Myocyte (in vitro differentiated cells): ENCODE measurements at places on chromosomes 6 and 20. TPM values are rescaled to one million over a fixed set of nuclear protein-coding genes. Genes with fewer than 3 reads are reported as not detected.

DNA sequence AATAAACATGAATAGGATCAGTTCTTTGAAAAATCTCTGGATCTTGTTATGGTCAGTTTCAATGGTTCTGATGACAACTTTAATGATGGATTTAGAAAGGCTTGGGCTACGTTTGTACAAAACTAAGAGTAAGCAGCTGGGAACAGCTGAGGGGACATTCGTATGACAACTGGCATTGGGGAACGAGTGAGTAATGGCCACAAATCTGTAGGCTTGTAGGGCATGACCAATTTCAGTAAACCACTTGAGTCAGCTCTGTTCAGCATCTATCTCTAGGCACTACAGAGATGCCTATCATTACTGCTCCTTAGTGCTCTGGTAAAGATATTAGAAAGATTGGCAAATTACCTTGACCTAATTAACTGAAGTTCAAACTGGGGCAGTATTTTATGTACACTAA, 1375.6 kb downstream of the EPHA7 start:
- DNase-seq: peak; percentile 78

DNA sequence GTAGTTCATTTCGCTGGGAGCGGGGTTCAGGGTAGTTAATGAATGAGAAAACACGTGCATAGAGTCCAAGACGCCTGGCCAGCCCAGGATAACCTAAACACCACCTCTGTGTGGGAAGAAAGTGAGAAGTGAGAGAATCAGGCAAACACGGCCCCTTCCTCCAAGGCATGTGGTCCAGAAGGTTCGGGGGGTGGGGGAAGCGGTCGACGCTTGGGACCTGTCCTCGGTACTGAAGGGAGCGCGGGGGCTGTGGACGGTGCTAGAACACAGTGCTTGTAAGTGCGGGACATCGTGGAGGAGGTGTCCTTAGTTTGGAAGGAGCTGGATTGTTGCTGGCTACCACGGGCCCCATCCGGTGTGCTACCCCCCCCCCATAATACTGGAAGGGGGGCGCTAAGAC, 1.7 kb upstream of the VSTM2L start:
- no peak for DNase-seq

Gene IL17A
- not detected in 2 replicates for total RNA-seq

Gene LAMP5
- 0.99 and 2.0 TPM in 2 replicates for total RNA-seq

Gene SNAI1
- 0.72 and 1.8 TPM in 2 replicates for total RNA-seq

DNA sequence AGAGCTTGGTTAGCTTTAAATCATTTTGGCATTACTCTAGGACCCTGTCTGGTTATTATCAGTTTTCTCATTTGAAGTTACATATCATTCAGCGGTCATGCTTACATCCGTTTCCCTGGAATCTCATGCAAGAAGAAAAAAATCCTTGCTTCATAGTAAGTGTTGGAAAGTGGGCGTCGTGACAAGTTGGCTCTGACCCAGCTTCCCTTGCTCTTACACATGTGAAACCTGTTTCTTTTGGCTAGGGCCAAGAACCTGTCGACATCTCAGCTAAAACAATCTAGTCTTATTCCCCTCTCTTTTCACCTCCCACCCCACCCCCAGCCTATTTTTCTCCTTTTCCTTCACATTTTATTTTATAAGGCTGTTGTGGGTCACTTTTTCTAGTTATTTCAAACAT, 45.5 kb downstream of the ANKS1A start:
- DNase-seq: no peak

DNA sequence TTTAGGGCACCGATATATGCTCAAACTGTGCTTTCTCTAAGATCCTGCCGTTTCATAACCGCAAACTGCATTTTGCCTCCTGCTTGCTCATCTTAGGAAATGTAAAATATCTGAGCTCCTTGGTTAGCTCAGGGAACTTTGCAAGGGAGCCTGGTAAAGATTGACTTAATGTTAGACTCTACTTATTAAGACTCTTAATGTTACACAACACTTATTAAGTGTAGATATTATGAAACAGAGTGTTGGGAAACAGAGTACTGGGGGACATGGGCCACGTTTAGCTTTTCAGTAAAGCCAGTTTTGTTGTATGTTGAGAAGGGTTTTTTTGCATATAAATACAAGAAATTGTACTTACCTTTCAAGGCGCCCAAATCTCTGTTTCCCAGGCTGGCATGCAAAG, 1.9 kb downstream of the LTV1 start:
- no peak for DNase-seq

DNA sequence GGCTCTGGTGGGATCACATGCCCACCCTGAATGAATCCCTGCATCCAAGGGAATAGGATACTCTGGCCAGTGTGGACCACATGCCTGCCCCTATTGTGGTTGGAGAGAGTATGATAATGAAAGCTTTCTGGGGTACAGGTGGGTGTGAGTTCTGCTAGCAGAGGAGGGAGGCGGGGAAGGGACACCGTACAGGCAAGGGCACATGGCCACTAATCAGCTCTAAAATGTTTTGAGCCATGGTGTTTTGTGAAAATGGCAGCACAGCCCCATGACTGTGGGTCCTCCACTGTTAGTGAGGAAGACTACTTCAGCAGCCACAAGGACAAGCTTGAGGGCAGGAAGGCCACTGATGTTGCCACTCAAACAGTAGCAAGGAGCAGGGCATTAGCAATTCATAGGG, 11.9 kb upstream of the DHX35 start:
- DNase-seq: no peak

- no peak for DNase-seq
Measured at GRCh38 chr6:3440911-3441310, 15.9 kb downstream of the SLC22A23 start.

Gene FAM209B
- not detected in 2 replicates for total RNA-seq

GRCh38 chr6:21244897-21245470, 348.6 kb upstream of the SOX4 start:
- no peak for DNase-seq

DNA sequence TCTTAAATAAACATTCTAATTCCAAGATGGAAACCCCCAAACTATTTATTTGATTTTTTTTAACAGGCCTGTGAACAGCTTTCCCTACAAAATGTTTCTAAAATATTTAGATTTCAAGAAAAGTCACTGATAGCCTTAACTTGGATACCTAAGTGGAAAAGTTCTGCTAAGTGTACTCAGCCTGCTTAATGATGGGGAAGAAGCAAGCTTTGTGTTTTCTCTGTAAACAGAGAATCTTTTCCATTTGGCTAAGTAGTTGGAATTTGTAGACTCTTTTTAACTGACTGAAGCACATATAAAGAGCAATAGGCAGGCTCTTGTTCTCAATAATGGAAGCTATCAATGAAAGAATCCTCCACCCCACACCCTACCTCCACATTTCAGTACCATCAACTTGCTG, 108.2 kb downstream of the KIF6 start:
- DNase-seq: no peak

GRCh38 chr6:70409216-70409615, 4.1 kb upstream of the FAM135A start:
- DNase-seq: no peak

DNA sequence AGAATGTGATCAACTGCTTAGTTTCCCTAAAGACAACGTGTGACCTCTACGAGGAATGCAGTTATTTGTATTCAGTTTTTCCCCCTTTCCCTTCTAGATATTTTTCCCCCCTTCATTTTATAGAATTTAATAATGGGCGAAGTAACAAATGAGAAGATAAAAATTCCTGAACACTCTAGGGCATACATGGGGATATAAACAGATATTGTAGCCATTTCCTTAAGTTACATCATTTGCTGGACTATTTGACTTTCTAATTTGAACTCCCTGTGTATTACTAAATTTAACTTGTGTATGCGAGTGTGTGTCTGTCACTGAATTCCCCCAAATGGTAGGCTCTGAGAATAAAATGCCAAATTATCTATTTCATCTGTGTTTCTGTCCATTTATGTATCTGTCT, 99.0 kb upstream of the ZFP64 start:
- no peak for DNase-seq
